Astrocyte of the spinal cord (primary cell): ENCODE measurements at places on chromosomes 7 and 10.
A peak's percentile ranks its signal among the peaks of the same experiment; 100 is the strongest.

DNA sequence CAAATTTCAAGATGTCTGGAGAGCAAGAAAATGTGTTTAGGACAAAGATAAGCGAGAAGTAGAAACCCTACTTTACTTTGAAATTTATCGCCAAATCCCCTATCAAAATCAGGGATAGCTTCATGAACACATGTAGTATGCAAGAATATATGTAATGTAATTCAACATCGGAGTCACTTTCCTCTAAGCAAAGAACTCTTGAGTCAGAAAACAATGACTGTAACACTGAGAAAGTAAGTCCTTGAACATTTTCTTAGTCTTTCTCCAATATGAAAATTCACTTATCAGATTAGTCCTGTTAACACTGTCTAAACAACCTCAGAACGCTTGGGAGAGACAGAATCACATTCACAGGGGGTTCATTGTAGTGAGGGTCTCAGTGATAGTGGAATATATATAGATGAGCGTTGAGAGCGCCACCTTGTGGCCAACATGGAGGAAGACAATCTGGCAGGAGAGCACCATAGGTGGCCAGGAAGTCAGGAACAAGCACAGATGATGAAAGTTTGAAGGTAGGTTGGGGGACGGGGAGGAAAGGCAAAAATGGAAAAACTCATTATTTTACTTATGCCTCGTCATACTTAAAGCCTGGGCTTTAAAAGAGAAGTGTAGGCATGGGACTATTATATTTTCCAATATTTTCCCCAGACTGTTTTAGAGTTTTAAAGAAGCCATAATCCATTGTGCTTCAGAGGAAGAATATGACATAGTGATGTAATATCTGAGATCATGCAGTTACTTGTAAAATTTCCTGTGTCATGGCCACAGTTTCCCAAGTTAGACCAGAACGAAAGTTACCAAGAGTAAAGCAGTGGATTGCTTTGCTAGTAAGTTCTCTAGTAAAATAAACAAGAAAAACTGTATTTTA lies 115.5 kb upstream of the GNAI1 start:
- DNase-seq: peak; percentile 72

- no peak for DNase-seq
These were observed 42.8 kb upstream of the MTURN start for GRCh38 chr7:30091987-30092386.

DNA sequence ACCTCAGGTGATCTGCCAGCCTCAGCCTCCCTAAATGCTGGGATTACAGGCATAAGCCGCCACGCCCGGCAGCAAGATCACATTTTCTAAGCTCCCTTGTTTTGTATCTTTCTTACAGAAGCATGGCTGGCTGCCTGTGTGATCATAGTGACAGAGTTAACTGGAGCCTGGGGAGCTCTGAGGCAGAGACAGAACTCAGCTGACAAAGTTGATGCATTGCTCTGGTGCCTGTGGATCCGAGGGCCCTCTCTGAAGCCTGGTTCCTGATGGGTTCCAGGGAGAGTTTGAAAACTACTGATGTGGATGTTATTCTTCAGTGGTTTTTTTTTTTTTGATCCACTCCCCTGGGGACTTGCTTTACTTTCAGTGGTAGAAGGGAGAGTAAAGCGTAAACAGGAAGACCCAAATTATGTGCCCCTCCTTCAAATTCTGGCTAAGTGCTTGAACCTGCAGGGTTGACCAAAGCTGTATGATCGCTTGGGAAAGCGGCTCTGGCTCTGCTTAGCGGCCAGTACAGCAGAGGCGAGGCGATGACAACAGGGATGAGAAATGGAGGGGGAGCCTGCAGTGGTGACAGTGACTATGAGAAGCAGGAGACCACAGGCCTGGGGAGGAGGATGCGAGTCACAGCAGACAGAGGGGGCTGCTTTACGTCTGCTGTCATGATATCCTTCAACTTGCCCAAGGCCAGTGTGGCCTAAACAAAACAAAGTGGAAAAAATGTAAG lies 6.8 kb upstream of the EFCAB10 start:
- DNase-seq: no peak

DNA sequence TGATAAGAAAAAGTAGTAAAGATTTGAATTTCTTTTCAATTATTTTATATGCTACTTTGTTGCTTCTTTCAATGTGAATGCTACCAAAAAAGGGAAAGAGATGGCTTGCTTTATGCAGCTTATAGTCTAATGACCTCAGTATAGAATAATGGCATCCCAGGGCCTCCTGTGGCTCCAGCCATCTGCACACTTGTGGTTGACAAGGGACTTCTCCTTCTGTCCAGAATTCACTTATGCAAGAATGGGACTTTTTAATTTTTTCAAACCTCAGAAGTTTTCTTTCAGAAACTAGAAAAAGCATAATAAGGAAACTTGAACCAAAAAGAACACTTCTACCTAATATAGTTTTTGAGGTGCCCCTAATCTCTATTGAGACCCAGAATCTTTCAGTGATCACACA lies 310.9 kb downstream of the CTNNA3 start:
- DNase-seq: no peak

GRCh38 chr10:1360558-1361164 lies 304.5 kb downstream of the WDR37 start:
- peak; percentile 3 for DNase-seq

DNA sequence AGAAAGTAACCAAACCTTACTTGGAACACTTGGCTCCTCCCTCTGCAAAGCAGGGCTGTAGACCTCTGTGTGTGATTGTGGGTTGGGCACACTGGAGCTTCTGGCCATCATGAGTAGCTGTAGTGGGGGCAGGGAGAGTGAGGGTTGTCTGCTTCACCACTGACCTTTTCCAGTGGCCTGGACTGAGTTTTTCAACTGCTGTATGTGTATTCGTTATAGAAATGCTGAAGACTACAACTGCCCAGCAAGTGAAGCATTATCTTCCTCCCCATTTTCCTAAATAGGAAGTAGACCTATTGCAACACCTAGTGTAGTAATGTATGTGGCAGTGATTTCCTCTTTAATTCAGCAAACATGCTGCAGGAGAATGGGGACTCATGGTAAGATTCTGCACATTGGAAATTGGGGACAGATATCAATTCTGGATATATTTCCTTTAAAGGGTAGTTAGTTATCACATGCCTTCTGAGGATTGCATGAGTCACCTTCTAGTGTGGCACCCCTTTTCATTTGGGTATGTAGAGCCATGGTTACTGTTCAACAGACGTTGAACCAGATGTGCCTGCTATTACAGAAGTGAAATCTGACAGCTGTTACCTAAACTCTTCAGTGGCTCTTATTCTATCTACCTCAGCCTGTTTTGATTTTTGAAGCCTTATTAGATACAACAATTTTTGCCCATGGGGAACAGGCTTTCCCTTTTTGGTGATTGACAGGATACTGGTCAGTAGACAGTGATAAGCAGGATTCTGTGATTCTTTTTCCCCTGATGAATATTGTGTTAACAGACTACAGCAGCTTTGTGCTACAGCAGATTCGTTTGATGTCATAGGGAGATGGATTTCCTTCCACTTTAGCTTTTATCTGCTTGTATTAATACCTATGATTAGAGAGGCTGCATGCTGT lies 130.9 kb downstream of the SND1 start:
- DNase-seq: no peak

DNA sequence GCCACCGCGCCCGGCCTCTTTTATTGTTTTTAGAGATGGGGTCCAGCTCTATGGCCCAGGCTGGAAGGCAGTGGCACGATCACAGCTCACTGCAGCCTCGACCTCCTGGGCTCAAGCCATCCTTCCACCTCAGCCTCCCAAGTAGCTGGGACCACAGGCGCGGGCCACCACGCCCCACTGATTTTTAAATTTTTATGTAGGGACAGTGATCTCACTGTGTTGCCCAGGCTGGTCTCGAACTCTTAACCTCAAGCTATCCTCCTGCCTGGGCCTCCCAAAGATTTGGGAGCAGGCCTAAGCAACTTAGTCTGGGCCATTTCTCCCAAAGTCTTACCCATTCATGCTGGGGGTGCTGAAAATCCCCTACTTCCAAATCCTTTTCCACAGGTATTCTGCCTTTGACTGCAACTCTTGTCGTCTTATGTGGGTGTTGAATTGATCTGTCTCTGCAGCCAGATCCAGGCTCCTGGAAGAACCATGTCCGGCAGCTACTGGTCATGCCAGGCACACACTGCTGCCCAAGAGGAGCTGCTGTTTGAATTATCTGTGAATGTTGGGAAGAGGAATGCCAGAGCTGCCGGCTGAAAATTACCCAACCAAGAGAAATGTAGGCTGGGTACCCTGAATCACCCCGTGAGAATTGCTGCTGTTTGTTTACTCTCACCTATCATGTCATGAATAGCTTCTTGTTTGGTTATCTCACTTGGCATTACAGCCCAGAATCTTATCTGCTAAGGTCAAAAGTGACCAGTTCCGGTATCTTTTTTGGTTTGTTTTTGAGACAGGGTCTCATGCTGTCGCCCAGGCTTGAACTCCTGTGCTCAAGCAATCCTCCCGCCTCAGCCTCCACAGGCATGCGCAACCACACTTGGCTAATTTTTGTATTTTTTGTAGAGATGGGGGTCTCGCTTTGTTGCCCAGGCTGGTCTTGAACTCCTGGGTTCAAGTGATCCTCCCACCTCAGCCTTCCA lies 1.1 kb downstream of the ZDHHC4 start:
- DNase-seq: no peak

DNA sequence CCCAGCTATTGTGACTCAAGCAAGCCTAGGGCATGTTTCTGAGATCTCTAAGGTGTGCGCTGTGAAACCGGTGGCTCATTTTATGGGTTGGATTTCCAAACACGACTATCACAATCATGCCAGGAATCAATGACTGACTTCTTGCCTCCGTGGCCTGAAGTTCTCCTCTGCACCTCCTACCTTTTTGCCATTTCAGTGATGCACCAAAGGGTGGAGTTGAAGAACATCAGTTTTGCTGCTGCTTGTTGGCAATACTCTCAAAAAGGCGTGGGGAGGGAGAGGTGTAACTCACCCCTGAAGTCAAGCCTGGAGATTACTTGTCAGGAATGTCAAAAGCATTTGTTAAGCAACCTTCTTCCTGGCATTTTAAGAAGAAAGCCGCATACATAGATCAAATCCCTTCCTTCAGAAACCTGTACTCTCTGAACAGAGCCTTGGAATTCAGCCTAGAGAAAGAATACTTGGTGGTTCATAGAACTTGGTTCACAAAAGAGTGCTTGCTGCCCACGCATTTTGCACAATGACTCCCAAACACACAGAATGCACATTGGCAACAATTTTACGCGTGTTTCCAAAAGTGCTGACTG lies 41.0 kb downstream of the KIAA1217 start:
- peak; percentile 54 for DNase-seq

- DNase-seq: no peak
These were observed 202.6 kb downstream of the BUB3 start for GRCh38 chr10:123356799-123357198.

DNA sequence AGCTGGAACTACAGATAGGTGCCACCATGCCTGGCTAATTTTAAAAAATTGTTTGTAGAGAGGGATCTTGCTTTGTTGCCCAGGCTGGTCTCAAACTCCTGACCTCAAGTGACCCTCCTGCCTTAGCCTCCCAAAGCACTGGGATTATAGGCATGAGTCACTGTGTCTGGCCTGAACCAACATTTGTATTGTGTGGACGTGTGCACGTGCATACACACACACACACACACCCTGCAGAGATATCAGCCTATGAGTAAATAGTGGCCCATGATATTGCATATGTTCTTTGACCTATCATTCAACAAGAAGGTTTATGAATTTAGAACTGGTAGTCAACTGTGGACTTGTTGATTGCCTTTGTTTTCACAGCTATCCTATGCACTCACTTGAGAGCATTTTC lies 161.6 kb downstream of the BAMBI start:
- DNase-seq: no peak

DNA sequence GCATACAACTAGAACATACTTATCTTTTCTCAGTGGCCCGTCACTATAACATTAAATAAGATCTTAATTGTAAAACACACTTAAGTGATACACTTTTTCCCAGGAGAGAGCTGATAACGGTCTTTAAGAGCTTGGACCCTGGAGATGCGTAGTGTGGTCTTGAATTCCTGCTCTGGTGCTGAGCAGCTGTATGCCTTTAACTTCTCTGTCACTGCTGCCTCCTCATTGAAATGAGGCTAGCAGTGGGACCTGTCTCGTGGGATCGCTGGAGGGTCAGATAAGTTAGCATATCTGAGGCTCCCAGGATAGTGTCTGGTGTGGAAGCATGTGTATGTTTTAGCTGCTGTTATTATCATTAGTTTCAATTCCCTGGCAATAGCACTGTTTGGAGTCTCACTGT lies 194.9 kb downstream of the SDK1 start:
- no peak for DNase-seq

DNA sequence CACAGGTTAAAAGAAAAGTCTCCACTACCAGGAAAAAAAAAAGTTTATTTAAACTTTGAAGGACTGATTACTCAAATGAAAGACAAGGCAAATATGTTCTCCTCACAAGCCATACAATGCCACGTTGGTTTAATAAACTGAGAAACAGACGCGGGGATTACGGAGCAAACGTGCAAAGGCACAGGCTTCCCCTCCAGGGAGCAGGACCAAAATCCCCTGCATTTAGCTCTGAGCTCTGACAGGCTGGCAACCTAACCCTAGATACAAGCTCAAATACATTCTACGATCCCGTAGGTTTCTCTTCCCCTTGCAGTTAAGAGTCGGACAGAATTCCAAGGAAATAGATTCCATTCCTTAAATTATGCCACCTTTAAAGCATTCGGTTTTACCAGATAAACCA lies 7.7 kb upstream of the GRB10 start:
- DNase-seq: no peak

DNA sequence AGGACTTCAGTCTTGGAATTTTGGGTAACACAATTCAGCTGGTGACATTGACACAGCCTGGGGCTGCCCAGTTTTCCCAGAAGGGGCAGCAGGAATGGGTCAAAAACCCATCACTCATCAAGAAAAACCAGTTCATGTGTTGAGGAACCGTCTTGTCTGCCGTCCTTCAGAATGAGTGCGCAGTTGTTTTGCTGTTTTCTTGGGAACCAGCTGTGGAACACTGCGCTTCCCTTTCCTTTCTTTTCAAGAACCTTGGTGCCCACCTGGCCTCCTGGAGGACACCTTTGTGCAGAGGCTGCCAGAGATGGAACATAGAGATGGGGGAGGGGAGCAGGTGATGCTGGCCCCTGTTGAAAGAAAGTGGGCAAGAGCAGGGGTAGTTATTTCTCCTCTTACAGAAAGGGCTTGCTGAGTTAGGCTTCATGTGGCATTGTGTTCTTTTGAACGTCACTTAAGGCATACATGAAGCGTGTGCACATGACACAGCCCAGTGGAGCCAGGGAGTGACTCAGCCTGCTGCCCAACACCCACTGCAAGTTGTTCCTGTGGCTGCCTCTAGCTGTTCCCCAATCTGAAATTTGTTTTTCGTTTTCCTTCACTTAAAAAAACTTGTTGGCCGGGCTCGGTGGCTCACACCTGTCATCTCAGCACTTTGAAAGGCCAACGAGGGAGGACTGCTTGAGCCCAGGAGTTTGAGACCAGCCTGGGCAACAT lies 87.4 kb upstream of the TNS3 start:
- peak; percentile 93 for DNase-seq
